Activated naive CD4-positive, alpha-beta T cell treated with Interleukin-2 at 50 U/mL for 16 hours (primary cell): ENCODE measurements at places on chromosomes 3 and 15.

DNA sequence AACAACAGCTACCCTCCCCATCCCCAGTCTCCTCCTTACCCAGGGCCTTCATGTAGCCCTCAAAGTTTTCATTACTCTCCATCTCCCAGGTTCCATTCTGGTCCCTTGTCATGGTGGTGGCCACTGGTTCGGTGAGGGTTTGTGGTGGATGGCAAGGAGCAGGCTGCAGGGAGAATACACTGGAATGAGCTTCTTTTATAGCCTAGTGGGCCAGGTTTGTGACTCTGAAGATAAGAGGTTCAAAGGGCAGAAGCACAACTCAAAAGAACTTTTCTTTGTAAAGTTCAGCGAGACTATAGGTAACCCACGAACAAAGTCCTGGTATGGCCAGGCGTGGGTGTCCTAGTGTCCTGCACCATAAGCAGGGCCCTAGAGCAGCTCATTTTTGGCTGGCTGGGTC, at the start of gene RBP2:
Gene RBP2, minus strand, starts transcription at position 169 of the 400 bp plus-strand sequence. Its CDS starts 57 bp downstream, at position 112.
- DNase-seq: no peak

DNA sequence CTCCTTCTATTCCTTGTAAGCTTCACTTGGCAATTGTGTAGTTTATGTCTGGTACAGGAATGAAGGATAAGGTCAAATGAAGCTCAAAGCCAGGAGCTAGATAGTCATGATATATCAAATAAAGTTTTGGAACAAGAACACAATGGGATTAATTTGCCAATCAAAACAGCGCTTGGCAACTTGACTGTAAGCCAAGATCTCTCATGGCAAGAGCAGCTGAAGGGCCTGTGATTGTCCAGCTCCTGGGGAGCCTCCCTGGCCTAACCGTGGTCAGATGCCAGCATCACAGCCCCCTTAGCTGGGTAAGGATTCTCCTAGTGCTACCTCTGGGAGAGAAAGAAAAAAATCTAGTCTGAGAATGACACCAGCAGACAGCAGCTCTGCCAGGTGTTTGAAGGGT, 97.2 kb downstream of the LIPC start:
- DNase-seq: no peak

- DNase-seq: no peak
Measured at GRCh38 chr3:71425491-71426071, 157.9 kb downstream of the FOXP1 start.

GRCh38 chr3:194080436-194080835, 55.5 kb upstream of the HES1 start:
- DNase-seq: no peak

GRCh38 chr3:122077293-122078234, 22.4 kb downstream of the CD86 start:
- DNase-seq: no peak

DNA sequence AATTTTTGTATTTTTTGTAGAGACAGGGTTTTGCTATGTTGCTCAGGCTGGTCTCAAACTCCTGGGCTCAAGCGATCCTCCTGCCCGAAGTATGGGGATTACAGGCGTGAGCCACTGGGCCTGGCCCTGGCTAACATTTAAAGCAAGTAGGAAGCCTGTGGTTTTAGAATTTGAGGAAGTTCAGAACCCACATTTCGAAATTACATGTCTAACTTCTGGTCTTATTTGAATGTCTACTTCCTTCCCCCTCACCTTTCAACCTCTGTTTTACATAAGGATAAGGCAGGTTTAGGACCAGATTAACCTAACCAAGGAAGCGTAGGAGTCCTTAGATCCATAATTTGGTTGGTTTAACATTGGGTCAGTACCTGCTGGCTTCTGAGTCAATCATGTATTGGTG, 120.5 kb upstream of the PROK2 start:
- no peak for DNase-seq

- DNase-seq: no peak
Measured at GRCh38 chr15:97929456-97930229, 30.9 kb upstream of the ARRDC4 start.

DNA sequence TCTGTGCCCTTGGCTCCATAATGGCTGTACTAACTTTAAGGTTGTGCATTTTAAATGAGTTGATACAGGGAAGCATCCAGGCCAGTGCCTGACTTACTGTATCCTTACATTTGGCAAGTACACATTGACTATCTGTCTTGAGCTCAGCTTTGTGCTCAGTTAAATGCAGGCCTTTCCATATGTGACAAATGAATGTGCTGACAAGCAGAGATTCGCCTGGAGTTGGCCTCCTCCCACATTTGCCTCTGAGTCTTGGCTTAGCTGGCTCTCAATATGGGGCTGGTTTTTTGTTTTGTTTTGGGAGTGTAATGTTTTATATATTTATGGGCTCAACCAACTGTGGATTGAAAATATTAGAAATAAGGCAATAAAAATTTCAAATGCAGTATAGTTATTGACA, 29.7 kb downstream of the TRIM71 start:
- DNase-seq: no peak

- DNase-seq: peak; percentile 50
Measured at GRCh38 chr3:66582721-66583423, 82.0 kb upstream of the LRIG1 start.

DNA sequence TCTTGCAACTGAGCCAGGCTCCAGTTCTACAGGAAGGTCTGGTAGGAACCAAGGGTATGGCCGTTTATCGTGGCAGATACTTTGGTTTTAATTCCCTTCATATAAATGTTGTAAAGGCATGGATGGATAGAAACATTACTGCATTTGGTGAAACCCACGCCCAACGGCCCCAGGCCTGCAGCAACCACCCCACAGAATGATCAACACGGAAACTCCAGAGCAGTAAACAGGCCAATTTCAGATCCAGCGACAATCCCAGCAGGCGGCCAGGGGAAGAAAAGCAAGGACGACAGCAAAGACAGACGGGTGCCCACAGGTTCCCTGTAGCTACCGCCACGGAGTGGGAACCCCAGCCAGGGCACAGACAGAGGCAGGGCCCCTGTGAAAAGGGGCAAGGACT, 32.6 kb upstream of the PCSK6 start:
- DNase-seq: no peak

- DNase-seq: no peak
Measured at GRCh38 chr15:68370768-68371151, 61.2 kb downstream of the ITGA11 start.

- peak; percentile 24 for DNase-seq
Measured at GRCh38 chr15:72306211-72306785, 13.7 kb downstream of the CELF6 start.

DNA sequence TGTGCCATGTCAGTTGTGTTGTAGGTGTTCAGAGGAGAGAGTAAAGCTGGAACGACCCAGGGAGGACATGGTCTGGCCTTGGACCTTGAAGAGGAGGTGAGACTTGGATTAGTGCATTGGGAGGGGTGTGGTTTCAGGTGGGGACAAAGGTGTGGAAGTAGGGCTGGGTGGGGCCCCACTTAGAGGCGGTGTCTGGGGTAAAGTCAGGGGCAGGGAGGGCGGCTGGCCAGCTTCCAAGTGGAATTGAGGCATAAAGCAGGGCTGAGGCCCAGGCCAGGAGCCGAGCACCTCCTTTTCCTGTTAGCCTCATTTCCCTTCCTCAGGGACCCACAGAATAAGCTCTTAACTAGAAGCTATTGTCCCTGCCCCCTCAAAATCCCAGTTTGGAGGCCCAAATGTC, 36.2 kb upstream of the FLNB start:
- DNase-seq: no peak

- DNase-seq: no peak
Measured at GRCh38 chr15:80560601-80561400, 134.3 kb upstream of the ABHD17C start.

- DNase-seq: peak; percentile 14
Measured at GRCh38 chr15:80160570-80161156, 7.9 kb downstream of the FAH start.

DNA sequence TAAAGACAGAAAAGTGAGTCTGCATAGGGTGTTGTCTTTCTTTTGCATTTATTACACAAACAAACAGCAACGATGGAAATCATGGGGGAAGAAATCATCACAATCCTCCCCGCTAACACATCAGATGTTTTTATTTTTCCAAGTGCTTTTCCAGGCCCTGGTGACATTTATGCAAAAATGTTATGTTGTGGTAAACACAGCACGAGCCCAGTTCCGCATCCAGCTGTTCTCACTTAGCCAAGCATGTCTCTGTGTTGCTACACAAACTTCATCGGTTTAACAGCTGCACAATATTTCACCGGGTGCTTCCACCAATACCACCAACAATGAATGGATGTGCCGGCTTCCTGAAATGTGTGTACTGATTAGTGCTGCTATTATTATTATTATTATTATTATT, 53.7 kb upstream of the ABHD17C start:
- DNase-seq: no peak

DNA sequence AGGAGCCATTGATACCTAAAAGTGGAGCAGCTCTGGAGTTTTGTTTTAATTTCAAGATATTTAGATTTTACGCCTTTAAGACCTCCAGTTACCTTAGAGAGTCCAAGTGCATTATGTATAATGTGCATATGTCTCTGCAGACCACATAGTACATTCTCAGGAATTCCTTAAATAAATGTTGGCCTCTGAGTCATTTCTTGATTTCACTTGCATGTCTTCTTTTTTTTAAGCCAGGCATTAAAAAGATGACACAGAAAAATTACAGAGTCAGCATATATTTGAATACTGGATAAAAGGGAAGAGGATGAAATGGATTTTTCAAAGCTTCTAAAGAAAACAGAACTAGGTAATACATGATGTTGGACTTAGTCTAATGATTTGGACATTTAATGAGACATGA, 125.2 kb downstream of the TMCO5A start:
- no peak for DNase-seq

DNA sequence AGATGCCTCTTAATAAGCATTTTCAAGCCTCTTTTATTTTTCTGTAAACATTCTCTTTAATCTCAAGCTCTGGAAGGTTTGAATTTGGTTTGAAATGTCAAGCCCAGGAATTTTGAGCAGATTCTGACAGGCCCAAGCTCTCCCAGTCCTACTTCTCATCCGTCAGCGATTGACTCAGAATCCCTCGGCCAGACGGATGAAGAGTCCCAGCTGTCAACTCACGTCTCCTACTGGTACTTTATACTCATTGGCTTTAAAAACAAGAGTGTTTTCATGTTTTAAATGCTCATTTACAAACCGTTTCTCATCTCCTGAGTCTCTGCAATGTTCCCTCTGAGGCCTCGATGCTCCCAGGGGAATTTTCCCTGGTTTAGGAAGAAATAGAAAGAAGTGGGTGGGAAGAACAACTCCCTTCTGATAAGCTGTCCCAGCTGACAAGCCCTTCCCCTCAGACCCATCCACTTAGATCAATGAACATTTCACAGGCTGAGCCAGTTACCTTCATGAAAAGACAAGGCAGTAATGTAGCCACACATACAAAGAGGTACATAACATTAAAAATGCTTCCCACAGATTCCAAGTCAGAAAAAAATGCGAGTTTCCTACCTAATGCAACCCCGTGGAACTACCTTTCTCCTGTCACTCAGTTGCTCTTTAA, 478.2 kb upstream of the DPH6 start:
- no peak for DNase-seq

GRCh38 chr3:49359623-49360022, 1.5 kb upstream of the GPX1 start:
- no peak for DNase-seq

DNA sequence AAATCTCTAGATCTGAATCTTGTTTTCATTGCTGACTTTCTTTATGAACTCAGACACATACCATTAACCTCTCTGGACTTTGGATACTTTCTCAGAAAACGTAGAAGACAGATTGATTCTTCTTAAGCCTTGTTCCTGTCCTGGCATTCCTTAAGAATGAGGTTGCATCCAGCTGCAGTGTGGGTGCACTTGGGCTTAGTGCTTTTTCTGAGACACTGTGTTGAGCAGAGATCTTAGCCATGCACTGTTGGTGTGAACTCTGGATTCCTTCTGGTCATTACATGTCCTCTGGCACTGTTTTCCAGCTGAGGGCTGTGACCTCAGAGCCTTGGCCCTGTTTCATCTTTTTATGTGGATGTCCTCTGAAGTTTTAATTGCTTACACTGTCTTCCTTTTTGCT, 428.3 kb downstream of the CNTN4 start:
- DNase-seq: no peak

GRCh38 chr15:93997071-93997658, 234.2 kb upstream of the MCTP2 start:
- no peak for DNase-seq

DNA sequence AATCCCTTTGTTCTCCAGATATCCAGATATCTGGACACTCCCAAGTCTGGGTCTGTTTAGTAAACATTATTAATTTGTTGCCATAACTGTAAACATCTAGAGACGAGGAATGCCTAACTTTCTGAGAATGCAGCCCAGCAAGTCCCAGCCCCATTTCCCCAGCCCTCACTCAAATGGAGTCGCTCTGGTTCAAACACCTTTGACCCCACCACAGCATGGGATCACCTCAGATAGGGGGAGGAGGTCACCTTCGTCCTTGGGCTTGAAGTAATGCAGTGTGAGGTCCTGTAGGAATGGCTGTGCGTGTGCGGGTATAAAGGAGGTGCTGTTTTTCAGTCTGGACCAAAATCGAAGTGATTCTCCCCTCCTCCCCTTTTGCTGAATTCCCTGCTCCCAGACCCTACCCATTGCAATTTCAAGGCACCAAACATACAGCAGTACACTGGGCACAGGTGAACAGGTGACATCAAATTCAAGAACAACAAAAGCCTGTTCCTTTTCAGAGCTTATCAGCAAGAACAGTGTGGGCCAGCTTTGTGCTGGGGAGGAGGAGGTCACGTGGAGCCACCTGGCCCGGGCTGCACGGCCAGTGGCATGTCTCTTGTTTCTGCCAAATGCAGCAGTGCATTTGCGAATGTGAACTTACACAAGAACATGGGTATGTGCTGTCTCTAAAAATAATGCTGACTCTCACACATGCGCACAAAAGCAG, 57.5 kb upstream of the TRPM1 start:
- no peak for DNase-seq

DNA sequence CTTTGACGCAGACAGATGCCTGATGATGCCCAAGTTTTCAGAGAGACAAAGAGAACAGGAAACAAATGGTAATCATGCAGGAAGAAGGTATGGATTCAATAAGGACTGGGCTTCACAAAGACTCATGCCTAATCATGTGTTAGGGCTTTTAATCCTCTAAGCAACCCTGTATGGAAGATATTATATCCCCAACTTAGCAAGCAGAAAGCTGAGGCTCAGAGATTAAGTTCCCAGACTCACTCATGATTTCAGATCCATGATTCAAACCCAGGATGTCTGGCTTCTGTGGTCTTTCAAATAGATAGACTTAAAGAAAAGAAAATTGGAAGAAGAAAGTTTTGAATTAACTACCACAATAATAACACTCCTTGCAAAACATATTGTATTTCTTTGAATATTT, 4.1 kb upstream of the CLASP2 start:
- DNase-seq: no peak
